ENCODE measurements at places on chromosomes 12 and 14.

DNA sequence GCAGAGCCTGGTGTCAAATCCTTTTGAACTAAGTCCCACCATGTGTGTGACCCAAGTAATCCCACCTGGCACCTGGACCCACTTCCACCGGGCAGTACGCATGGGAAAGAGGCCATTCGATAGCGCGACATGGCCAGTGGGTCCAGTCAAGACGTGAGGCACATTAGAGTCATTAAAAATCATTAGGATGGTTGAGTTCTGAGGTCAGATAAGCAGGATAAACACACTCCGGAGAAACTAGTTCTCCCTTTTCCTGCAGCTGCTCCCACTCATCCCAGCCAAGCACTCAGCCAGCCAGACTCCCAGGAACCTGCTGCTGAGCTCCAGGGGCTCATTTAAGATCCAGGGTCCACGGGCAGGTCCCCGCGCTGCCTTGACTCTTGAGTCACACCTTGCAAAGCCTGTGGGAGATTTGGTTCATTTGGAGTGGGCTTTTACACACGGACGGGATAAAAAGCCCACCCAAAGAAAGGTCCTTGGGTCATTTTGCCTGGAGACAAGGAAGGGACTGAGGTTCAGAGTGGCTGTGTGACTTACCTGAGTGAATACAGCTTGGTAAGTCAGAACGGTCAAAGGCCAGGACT, 313.9 kb downstream of the BCL11B start:
- DNase-seq: no peak

DNA sequence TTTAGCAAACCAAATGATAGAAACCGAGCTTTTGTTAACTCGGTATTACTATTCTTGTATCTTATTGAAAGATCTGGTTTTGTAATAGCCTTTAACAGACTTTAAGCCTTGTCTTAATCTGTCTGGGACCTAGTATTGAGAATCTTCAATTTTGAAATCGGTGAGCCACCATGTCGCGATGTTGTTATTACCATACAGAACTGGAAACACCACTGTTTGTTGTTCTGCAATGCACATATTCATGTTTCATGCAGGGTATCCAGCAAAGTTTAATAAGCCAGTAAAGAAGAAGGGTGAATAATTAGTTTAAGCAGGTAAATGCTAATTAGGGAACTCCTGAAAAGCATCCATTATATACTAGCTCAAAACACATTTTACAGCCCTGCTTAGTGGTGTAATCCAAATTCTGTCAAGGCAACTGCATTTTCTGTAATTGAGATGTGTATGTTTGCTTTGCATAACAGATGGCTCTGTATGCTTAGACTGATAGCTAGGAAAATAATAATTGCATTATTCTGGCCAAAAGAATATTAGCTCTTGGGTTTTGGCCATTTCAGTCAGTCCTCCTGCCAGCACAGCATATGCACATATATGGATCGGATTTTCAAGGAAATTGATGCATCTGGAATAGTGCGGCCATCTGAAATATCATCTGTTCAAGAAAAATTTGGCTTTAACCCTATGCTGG, 389.2 kb downstream of the EGLN3 start:
- DNase-seq: no peak

- peak; percentile 50 for DNase-seq
Measured at GRCh38 chr14:98926146-98926545, 345.9 kb downstream of the BCL11B start.

GRCh38 chr14:103401223-103402214, 16.3 kb downstream of the MARK3 start:
- no peak for DNase-seq

GRCh38 chr14:105309371-105309770, 5.2 kb upstream of the PACS2 start:
- DNase-seq: no peak

DNA sequence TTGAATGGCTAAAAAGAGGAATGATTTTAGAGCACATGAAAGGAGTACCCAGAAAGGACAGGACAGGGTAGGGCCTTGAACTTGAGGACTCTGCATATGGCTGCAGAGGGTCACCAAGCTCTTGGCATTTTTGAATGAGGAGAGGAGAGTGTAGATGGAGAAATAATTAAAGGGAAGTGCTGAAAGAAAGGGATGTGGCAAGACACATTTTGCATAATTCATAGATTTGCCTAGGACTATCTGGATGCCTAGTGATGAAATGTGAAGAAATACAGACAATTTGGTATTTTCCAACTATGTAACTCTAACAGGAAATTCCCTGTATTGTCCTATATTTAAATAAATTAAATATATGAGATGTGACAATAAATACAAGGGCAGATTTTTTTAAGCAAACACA, 27.5 kb upstream of the MDM1 start:
- DNase-seq: no peak

- DNase-seq: no peak
Measured at GRCh38 chr12:69512820-69513219, 42.6 kb downstream of the FRS2 start.

GRCh38 chr12:49928471-49928870, 22.1 kb upstream of the AQP2 start:
- DNase-seq: no peak

DNA sequence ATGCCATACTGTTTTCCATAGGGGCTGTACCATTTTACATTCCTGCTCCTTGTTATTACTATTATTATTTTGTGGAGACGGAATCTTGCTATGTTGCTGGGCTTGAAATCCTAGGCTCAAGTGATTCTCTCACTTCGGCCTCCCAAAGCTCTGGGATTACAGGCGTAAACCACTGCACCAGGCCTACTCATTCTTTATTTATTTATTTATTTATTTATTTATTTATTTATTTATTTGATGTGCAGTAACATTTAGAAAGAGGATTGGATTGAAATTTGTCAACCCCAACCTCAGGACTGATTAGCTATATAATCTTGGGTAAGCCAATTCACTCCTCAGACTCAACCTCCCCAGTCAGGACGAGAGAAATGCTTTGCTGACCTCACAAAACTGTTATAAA, 107.9 kb downstream of the VEZT start:
- no peak for DNase-seq

DNA sequence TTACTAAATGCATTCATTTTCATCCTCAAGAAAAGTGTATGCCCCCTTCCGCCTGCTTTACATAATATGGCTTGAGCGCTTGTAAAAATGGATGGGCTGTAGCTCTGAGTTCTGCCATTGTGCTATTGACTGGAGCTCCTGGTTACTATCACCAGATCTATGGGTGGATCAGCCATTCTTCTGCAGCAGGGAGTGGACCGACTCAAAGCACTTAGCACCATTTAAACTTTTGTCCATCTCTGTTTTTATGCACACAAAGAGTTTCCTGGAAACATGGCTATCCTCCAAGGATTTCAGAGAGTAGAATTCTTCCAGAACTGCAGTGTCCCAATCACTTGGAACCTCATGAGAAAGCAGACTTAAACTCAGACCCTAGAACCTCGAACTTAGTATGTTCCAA, 4.5 kb upstream of the NUMB start:
- DNase-seq: no peak

- DNase-seq: no peak
Measured at GRCh38 chr14:70045844-70046535, 142.8 kb downstream of the SLC8A3 start.

DNA sequence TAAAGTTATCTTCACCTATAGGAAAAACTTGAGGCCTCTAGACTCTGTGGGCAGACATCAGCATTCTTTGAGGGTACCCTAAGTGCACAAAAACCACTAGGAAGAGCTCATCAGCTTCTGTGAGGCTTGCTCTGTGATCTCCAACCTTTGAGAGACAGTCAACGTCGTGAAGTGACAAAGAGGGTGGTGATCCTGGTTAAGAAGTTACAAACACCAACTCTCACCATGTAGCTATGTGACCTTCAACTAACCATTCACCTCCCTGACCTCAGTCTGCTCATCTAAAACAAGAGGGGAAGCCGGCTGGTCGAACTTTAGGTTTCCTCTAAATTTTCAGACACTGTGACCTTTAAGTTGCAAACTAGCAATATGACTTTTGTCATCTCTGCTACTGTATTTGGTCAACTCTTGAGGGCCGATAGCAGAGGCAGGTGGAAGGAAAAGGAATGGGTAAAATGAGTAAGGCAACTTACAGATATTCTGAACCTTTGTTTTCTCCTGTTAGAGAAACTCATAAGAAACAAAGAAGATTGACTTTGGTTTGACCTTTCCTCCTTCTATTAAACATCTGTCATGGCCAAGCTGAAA, 103.2 kb upstream of the PARP11 start:
- DNase-seq: no peak

DNA sequence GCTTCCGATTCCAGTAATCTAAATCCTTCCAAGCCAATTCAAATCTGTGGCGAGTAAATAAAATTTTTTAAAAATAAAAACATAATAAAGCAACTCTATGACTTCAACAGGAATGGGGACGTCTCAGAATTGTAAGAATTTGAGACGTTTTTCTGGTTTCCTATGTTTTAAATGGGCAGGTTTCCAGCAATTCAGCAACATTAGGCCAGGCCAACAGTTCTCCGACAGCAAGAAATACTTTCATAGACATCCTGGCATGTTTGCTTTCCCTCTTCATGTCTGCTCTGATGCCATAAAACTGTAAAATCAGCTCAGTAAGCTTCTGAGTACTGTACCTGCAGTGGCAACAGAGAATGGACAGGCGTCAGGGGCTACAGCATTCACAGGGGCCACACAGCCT, 35.8 kb upstream of the DICER1 start:
- no peak for DNase-seq

- no peak for DNase-seq
Measured at GRCh38 chr14:43410631-43411030, 1096.5 kb downstream of the FSCB start.

DNA sequence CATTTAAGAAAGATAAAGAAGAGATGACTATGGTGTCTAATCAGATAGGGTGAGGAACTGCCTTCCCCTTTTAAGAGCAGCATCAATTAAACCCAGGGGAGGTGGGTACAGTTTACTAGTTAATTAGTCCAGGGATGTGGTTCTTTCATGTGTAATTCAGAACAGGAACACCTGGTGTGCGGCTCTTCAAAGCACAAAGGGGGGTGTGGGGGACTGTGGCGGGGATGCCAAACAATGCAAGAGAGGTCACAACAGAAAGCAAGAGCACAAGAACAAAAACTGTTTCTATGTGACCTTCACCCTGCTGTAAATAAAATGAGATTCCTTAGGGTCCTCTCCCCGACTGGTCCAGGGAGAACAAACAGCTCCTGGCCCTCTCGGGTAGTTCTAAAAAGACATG, 183.9 kb upstream of the SOX5 start:
- DNase-seq: no peak
